MCF 10A (cell line): ENCODE measurements at places on chromosomes 7 and 10. TPM values are rescaled to one million over a fixed set of nuclear protein-coding genes. Genes with fewer than 3 reads are reported as not detected.

DNA sequence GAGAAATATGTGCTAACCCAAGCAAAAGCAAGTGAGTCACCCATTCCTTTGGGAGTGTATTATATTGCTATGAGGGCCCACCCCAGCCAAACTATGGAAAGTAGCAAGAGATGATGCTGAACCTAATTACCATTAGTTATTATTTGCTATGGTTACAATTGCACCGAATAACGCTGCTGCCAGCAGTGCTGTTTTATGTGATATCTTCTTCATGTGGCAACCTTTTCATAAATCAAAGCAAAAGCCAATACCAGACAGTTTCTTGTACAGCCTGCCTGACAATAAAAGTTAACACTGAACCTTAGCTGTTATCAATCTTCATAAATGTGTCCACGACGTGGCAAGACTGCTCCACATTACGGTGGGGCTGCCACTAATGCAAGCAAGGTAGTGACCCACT, 241.7 kb upstream of the PLXNA4 start:
- H3K4me1 ChIP-seq: peaks cover 7% of the 10 kb centered on the region
- H3K36me3 ChIP-seq: no peaks in the 10 kb centered on the region
- no peak overlapping the region for H3K27ac ChIP-seq
- no peaks in the 10 kb centered on the region for H3K27me3 ChIP-seq
- H3K4me3 ChIP-seq: no peak overlapping the region

GRCh38 chr7:22482503-22482902, 17.5 kb downstream of the STEAP1B start:
- H3K4me3 ChIP-seq: no peak overlapping the region
- no peaks in the 10 kb centered on the region for H3K27me3 ChIP-seq
- H3K4me1 ChIP-seq: no peaks in the 10 kb centered on the region

DNA sequence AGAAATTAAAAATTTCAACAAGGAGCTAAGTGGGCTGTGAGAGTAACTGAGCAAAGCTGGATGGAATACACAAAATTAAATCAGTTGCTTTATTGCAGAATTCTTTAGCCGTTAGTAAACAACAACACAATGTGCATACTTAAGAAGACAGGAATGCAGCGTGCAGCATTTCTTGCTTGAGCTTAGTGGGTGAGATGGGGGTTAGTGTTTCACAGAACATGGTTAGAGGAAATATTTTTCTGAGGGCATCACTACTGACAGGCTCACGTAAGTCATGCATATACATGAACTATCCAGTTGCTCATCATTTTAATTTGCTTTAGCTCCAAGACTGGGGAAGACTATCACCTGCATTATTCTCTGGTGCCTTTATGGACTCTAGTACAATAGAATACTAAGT, 80.8 kb downstream of the CD36 start:
- no peak overlapping the region for H3K4me3 ChIP-seq
- no peak for DNase-seq
- H3K36me3 ChIP-seq: no peaks in the 10 kb centered on the region
- H3K27me3 ChIP-seq: no peaks in the 10 kb centered on the region
- H3K27ac ChIP-seq: no peak overlapping the region

GRCh38 chr7:1019255-1019785, 25.0 kb upstream of the GPR146 start:
- H3K4me1 ChIP-seq: no peaks in the 10 kb centered on the region
- H3K4me3 ChIP-seq: no peak overlapping the region
- peaks cover 25% of the 10 kb centered on the region for H3K36me3 ChIP-seq
- H3K27me3 ChIP-seq: no peaks in the 10 kb centered on the region
- DNase-seq: no peak
- no peak overlapping the region for H3K27ac ChIP-seq

- peak overlapping the region; percentile 27 for H3K27ac ChIP-seq
- no peaks in the 10 kb centered on the region for H3K27me3 ChIP-seq
- no peak for DNase-seq
Measured at GRCh38 chr10:22252801-22253579, 35.2 kb upstream of the EBLN1 start.

DNA sequence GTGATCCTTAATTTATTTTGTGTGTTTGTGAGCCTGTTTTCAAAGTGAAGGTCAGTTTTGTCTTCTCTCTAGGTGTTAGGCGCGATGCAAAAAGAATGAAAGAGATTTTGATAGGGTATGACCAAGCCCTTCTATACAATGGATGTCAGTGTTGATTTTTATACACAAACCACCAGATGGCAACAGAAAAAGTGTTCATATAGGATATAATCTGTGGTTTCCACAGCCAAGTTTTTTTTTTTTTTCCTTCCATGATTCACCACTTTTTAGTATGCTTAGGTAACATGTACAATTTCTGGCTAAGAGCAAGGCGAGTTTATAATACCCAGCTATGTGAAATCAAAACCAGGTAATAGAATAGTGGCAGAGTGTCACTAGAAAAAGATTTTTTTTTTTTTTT, 8.1 kb downstream of the SDK1 start:
- no peak overlapping the region for H3K27ac ChIP-seq
- no peaks in the 10 kb centered on the region for H3K27me3 ChIP-seq
- H3K36me3 ChIP-seq: no peaks in the 10 kb centered on the region
- no peak overlapping the region for H3K4me3 ChIP-seq

DNA sequence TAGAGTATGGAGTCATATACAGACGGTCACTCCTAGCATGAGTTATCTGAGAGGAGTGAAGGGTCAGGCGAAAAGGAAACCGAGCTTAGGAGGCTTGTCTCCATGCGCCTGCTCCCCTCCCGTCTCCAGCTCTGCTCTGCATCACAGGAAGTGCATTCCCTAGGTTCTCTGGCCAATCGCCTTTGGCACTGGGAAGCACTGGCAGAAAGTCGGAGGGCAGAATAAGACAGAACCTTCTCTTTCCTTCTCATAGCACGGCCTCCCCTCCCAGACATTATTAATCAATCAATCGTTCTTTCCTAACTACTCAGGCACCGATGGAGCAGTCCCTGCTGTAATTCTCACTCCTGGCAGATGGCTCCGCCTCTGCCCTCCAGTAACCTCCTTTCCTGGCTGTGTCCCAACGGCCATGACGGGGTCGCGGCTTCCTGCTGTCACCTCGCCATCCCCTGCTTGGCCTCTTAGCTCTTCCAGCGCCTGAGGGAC, 177.1 kb downstream of the FRMD4A start:
- no peaks in the 10 kb centered on the region for H3K36me3 ChIP-seq
- peaks cover 27% of the 10 kb centered on the region for H3K27me3 ChIP-seq
- no peaks in the 10 kb centered on the region for H3K4me1 ChIP-seq
- no peak for DNase-seq
- no peak overlapping the region for H3K27ac ChIP-seq

DNA sequence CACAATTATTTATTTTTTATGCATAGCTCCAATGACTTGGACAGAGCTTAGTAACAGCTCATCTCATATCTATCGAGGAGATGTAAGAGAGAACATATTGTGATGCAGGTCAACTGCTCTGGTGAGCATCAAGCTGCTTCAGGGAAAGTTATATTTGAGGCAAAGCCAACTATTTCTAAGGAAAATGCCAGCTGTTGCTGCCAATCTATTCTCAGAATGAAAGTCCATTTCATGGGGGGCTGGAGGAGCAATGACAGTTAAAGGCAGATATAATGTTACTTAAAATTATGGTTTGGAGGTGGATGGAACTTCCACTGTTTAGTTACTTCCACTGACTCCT, 424.8 kb downstream of the KIF20B start:
- H3K27ac ChIP-seq: no peak overlapping the region
- H3K36me3 ChIP-seq: no peaks in the 10 kb centered on the region
- H3K4me3 ChIP-seq: no peak overlapping the region
- no peaks in the 10 kb centered on the region for H3K27me3 ChIP-seq
- peaks cover 11% of the 10 kb centered on the region for H3K4me1 ChIP-seq
- no peak for DNase-seq

The RSU1 gene
- 50.5 and 54.4 TPM in 2 replicates for total RNA-seq

The TDRD1 gene
- total RNA-seq: not detected in 2 replicates
